Fibroblast of skin of left biceps (primary cell): ENCODE measurements at places on chromosomes 3 and 15.

GRCh38 chr3:130850044-130850797 lies 43.7 kb upstream of the ATP2C1 start:
- DNase-seq: peak; percentile 17

GRCh38 chr15:66959875-66960274 lies 105.5 kb upstream of the SMAD3 start:
- no peak for DNase-seq

GRCh38 chr3:15633766-15634598 lies 32.4 kb downstream of the BTD start:
- DNase-seq: no peak

GRCh38 chr3:62542185-62542584 lies 168.8 kb upstream of the FEZF2 start:
- DNase-seq: no peak

GRCh38 chr15:40807888-40808461 lies 702 bp upstream of the DNAJC17 start:
- no peak for DNase-seq

DNA sequence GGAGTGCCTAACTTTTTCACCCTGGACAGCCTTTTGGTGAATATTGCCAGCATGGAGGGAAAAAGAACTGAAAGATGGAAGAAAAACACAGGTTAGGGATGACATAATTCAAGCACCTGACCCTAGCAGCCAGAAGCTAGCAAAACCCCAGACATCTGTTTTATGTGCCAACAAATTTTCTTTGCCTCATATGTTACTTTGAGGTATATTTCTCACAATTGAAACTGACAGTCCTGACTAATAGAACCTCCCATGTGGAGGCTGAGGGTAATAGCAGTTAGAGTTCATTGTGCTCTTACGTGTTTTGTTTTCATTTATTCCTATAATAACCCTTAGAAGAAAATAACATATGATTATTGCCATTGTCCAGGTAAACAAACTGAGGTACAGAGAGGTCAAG lies 71.5 kb upstream of the SLC25A26 start:
- no peak for DNase-seq

GRCh38 chr3:60323651-60324050 lies 927.6 kb downstream of the FHIT start:
- DNase-seq: no peak

GRCh38 chr3:88101142-88101541 lies 42.1 kb downstream of the ZNF654 start:
- no peak for DNase-seq

GRCh38 chr3:11954312-11954934 lies 49.8 kb upstream of the SYN2 start:
- DNase-seq: no peak
